ENCODE measurements at places on chromosomes 1 and 21.

GRCh38 chr1:229986737-229987337 is 80.2 kb upstream of the GALNT2 start:
- no peak for DNase-seq

GRCh38 chr21:35225573-35225972 is 176.5 kb upstream of the RUNX1 start:
- DNase-seq = no peak

GRCh38 chr1:157168015-157168414 is 29.8 kb upstream of the ETV3 start:
- no peak for DNase-seq

DNA sequence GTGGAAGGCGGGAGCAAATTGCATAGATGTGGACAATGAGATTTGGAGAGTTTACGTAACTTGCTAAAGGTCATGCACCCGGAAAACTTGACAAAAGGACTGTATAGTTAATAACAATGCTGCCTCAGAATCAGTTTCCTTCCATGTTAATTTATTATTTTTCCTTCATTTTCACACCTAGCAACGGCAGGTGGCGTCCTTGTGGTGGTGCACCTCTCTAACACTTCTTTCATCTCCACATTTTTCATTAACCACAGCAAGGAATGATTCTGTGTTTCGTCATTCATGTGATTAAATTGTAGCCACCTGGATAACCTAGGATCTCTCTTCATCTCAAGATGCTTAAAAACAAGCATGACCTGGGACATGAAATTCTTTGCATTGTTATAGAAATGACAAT is 2133.0 kb downstream of the NCAM2 start:
- DNase-seq = no peak

- DNase-seq = no peak
Observed at GRCh38 chr21:45040157-45040711, 34.1 kb upstream of the ADARB1 start.

- no peak for DNase-seq
Observed at GRCh38 chr21:18617291-18617690, 213.7 kb upstream of the TMPRSS15 start.

GRCh38 chr1:15849775-15850324 is 2.3 kb downstream of the SPEN start:
- no peak for DNase-seq

DNA sequence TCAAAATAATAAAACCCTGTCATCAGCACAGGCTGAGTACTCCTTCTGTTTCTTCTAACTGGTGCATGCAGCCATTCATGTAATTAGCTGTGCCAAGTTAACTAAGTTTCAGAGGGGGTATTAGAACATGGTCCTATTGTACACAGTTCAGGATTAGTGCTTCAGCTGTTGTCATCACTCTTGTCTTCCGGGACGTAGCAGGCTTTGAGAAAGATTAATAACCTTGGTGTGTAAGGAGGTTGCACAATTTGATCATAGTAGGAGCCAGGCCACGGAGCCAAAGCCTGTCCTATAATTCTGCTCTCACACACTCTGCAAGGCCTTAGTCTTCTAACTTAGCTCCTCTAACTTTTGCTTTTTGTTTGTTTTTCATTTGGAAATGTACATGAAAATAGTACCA is 44.7 kb downstream of the PTGFRN start:
- DNase-seq = no peak

DNA sequence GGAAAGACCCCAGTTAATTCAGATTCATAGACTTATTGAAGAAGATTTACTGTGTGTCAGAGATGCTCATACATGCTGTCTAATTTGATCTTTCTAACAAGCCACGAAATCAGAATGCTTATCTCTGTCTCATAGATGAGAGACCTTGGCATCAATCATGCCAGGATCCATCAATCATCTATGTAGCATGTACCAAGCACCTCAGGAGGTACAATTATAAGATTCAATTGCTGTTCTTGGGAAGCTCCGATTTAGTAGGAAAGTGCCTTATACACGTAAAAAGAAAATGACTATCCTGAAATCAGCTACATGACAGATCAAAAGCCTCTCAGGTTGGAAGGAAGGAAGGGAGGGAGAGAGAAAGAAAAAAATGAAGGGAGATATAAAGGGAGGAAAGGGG is 18.5 kb upstream of the VTCN1 start:
- no peak for DNase-seq
